Muscle of leg (tissue), 16 donors: ENCODE measurements at places on chromosomes 2 and 18. TPM values are rescaled to one million over a fixed set of nuclear protein-coding genes. Genes with fewer than 3 reads are reported as not detected.
A peak's percentile ranks its signal among the peaks of the same experiment; 100 is the strongest.

DNA sequence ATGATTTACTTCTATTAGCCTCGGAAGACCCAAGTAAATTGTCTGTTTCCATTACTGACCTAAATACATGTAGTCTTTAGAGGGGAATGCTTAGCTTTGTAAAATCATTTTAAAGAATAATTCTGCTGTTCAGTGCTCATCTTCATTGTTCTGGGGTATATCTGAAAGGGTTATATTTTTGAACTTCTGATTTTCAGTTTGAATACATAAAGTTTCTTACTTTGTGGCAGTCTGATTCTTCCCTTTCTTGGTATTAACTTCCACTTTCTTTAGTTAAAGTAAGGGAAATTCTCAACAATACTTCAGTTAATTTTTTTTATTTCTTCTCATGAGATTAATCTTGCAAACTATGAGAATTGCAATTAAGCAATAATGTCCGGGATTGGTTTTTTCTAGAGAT, 148.4 kb downstream of the DOCK10 start:
- H3K27ac ChIP-seq, result no peak overlapping the region
- H3K27me3 ChIP-seq, result no peaks in the 10 kb centered on the region
- no peak overlapping the region for H3K4me3 ChIP-seq
- no peaks in the 10 kb centered on the region for H3K4me1 ChIP-seq

- DNase-seq, result peak; percentile 89
- no peak overlapping the region for H3K4me3 ChIP-seq
- H3K36me3 ChIP-seq, result peaks cover 20% of the 10 kb centered on the region
- H3K27ac ChIP-seq, result no peak overlapping the region
These were observed 17.9 kb upstream of the SFXN5 start for GRCh38 chr2:73089270-73090030.

- H3K27me3 ChIP-seq, result no peaks in the 10 kb centered on the region
- no peak for DNase-seq
These were observed 93.6 kb upstream of the UBXN4 start for GRCh38 chr2:135647836-135648579.

GRCh38 chr2:104371087-104371781, 482.7 kb upstream of the POU3F3 start:
- H3K4me3 ChIP-seq, result no peak overlapping the region
- peak; percentile 5 for DNase-seq
- no peaks in the 10 kb centered on the region for H3K36me3 ChIP-seq

POTEI gene
- 0.08 TPM for polyA plus RNA-seq
